ENCODE measurements at places on chromosomes 3 and 15.

DNA sequence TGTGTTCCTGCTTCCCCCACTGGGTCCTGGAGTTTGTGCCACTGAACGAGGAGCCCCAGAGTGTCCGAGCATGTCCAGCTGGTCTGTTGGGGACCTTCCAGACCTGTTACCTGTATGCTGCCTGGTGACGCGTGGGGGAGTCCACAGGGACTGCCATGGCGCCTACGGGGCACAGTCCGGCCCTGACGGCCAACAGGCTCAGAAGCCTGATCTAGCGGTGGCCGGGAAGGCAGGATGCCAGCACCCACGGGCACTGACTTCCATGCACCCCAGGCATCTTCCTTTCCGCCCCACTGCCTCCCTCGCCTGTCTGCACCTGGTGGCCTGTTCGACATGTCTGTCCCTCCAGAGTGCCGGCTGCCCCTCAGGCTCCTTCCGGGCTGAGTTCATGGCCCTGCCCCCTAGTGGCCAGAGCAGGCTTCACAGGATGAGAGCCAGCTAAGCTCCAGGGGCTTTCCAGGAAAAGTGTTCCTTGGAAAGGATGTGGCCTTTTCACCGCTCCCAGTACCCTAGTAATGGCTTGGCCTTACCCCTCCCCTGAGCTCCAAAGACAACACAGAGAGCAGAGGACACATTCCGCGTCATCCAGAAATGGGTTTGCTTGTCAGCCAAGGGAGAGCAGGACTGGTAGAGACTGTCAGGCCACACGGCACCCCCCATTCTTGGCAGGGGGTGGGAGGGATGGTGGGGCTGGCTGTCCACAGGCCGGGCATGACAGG lies 35.7 kb downstream of the NGRN start:
- peak; percentile 6 for DNase-seq

DNA sequence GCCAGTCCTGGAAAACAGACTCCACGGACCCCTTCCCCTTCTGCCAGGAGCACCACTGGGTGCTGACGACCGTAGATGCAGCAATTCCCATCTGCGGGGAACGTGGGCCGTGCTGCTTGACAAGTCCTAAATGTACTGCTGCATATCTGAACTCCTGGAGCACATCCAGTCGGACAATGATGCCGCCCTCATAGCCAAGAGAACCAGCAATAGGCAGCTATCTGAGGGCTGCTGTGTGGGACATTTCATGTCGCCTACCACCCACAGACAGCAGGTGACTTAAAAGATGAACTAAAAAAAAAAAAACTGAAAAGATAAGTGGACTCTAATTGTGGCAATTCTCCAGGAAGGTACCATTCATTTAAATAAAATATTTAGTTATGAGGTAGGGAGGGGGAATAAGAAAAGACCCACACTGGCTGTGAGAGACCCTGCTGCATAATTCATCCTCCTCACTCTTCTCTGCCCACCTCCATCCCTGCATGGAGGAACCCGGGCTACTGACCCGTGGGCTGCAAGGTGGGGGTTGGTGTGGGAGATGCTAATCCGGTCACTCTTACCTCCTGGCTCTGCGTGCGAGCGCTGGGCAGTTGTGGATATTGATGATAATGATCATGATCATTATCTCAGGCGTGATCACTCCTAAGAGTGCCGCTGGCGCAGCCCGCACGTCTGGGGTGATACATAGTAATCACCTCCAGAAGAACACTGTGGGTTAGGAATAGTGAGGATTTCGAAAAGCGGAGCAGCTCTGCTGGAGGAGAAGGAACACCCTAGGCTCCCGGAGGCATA lies 28.3 kb downstream of the ALS2CL start:
- DNase-seq, result no peak

DNA sequence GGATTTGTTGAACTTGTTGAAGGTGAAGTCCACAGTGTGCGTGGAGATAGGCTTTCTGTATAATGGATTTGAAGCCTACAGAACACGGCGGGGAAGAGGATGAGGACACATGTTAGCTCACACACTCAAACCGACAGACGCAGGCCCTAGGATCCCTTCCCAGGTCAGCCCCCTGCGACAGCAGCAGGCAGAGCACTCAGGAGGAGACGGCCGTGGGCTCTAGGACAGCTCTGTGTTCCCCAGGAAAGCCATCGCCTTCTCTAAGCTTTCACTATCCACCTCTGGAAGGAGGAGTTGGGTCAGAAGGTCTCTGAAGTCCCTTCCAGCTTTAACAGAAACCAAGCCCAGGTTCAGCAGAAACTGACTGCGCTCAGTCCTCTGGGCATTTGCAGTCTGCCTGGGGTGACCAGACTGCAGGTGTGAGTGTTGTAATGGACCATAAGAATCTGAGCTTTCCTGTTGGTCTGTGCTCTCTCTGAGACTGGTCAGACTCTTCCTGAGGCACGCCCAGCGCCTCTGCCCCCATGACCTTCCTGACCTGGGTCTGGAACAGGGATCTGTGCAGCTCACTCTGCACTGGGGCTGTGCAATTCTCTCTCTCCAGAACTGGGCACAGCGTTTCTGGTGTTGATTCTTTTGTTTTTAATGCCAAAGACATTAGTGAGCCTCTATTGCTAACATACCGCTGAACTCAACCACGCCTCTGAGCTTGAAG lies 33.5 kb downstream of the UMPS start:
- DNase-seq, result no peak

DNA sequence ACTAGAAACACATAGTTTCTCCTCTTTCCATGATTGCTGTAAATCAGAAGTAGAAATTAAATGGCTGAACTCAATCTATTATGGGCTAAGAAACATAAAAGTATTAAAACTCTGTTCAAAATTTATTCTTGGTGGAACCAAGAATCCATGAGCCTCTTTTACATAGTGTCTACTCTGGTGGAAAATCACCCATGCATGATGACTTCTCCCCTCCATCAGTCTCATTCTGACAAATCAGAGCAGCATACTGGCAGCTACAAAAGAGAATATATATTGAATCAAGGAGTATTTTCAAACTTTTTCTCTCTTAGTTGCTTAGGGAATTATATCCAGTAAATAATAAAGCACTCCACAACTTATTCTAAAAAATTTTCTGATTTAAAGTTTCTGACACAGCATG lies 536.9 kb upstream of the CCDC54 start:
- DNase-seq, result no peak

DNA sequence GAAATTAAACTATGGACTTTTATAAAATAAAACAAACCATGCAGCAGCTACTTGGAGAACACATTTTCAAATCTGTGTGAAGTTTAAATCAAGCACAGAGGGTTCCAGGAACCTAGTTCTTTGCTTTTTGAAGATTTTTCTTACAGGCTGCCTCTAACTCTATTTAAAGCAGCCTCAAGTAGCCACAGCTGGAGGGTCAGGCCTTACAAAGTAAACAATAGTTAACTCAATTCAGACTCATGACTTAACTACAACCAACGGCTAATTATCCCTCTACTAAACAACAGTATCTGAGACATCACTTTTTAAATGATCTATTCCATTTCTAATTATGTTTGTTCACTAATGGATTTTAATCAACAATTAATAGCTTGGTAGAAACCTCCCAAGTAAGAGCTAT lies 9.8 kb downstream of the LRIG1 start:
- DNase-seq, result no peak

DNA sequence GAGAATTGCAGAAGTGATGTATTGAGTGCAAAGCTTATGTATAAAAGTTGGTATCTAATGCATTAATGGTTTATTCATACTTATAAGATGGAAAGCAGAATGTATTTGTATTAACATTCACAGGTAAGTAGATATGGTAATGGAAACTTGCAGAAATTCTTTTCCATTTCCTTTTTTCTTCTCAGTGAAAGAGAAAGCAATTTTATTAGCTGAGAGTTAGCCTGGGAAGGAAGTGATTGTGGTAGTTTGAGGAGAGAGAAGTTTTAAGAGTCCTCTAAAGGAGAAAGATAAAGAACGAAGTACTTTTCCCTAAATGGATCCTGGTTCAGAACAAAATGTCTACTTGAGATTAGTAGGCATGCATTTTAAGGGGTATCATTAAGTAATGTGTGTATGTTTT lies 60.1 kb upstream of the OSTN start:
- DNase-seq, result no peak

DNA sequence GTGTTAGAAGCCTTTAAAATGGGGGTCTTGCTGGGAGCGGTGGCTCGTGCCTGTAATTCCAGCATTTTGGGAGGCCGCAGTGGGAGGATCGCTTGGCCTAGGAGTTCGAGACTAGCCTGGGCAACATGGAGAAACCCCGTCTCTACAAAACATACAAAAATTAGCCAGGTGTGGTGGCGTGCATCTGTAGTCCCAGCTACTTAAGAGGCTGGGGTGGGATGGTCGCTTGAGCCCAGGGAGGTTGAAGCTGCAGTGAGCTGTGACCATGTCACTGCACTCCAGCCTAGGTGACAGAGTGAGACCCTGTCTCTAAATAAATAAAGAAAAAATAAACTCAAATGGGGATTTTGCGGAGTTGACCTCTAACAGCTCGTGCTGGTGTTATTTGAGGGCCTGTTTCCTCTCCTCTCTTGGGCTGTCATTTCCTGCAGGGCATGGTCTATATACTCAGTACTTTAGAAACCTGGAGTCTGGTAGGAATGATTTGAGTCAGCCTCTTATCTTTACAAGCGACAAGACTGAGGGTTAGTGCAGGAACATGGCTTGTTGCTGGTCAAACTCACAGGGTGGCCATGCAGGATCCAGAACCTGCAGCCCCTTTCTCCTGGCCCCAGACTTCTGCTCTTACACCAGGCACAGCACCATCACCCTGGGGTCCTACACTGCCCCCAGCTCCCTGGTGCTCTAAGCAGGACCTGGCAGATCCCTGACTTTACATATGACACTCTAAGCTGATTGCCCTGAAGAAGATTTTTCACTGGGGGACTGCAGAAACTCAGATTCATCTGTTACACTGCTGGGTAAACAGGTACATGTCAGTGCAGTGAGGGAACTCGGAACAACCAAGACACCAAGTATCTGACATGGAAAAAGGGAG lies 15.1 kb downstream of the EHD4 start:
- no peak for DNase-seq

DNA sequence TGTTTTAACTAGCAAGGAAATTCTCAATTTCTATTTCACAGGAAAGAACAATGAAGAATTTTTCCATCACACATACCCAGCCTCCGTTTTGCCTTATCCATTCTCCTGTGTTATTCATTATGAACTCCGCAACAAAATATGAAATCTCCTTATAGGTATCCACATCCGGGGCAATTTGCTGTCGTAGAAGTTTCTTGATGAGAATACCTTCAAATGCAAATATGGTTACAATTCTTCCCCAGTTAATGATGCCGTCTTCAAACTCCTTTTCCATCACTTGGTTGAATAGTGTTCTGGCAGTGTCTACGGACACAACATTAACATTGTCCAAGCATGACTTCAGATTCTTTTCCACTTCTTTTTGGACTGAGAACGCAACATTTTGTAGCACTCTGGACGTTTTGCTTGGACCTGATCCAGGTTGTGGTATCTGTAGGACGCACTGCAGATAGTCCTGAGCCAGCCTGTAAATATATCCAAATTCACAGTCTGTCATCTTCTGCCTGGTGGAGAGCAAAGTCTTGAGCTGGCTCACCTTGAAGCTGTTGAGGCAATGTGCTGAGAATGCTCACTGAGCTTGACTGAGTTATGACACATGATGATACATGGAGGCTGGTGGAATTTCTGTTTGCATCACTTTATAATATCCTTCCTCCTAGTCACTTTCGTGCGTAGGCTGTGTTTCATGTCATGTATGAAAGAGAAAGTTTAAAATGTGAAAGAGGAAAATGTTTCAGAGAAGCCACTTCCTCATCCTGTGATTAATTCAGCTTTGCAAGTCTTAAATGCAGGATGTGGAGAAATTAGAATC lies at the start of gene BCL2A1:
Gene BCL2A1 (minus strand): TSS at position 573 of the 811 bp plus-strand sequence. CDS start 77 bp downstream, at position 496.
- DNase-seq, result no peak

GRCh38 chr3:99969136-99969535 lies 145.2 kb downstream of the FILIP1L start:
- DNase-seq, result no peak

DNA sequence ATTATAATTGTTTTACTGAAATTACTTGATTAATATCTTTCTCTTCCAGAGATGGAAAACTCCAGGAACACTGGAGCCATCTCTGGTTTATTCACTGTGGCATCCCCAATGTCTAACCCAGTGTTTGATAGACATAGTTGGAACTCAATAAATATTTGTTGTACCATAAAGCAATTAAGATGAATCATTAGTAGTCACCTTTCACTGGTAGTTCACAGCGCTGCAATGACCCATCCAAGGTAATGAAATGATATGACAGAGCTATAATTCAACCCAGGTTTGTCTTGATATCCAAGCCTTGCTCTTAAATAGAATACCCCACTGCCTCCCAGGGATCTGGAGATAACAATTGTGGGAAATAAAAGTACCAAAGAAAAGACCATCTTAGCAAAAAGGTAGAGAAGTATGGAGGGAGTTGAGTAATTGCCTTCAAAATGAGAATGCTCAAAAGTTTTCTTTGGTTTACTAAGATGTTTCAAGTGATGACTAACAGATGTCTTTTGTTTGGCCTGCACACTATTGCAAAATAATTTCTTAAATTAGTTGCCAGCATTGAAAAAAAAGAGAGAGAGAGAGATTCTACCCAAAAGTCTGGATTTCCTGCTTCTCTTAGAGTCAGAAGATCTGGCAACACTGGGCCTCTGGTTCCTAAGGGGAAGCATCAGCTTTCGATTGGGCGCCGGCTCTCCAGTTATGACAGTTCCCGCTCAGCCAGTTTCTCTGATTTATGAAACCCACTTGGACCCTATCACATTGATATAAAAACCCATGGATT lies 348.5 kb downstream of the ERC2 start:
- DNase-seq, result no peak

DNA sequence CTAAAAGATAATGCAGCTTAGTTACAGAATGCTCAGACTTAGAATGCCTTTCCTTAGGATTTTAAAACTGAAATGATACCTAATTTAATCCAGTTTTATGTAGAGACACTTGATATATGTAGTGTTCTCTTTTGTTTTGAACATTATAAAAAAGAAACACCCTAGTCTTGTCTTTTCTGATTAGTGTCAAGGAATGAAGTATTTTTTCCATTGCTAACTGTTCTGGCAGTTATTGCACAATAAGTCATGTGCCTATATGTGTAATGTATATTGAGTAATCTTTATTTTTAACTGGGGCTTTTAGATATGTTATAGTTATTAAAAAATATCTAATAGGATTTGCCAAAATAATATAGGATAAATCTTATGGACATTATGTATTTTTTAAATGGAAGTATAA lies 4.5 kb downstream of the ARL8B start:
- DNase-seq, result no peak

DNA sequence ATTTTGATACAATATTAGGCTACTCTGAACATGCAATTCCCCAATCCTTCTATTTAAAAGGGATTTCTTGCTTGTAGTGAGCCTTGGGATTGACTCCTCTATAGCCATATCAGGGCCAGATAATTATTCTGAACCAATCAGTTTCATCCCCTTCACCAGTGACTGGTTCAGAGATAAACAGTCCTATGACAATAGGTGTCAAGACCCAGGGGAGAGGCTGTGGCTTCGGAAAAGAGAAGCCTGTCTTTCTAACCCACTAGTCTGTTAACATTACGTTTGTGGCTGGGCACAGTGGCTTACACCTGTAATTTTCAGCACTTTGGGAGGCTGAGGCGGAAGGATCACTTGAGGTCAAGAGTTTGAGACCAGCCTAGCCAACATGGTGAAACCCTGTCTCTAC lies 6.2 kb upstream of the ISLR2 start:
- DNase-seq, result no peak

Data from NCI-H1930 (cell line).